ENCODE measurements at places on chromosomes 1 and 21.

DNA sequence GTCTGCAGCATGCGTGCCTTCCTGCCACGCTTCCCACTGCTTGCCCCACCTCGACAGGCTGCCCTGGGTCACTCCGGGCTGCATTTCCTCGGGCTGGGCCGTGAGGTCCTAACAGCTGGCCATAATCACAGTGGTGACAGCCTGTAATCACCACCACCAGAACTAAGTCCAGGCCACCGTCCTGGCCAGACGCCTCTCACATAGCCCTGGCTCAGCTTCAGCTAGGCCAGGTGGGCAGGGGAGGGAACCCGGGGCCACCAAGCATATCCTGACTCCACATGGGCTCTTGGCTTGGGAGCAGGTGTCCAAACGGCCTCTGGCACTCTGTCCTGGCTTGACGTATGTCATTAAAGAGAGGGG lies 229.5 kb downstream of the TRABD2B start:
- no peak for DNase-seq

DNA sequence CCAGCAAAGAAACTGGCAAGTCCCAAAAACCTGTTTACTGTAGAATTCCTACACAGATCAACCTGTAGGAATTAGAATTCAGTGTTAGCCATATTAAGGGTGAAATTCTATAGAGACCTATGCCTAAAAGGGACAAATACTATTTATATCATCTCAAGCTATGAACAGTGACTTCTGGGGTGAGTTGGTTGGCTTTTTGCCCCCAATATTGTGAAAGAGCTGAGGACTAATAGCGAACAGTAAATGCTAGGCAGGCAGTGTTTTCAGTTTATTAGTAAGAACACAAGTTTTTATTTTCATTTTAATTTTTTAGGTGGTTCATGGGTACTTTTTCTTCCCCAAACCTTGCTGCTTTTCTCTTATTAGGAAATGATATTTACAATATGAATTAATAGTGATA lies 15.3 kb downstream of the SLC16A4 start:
- no peak for DNase-seq

- DNase-seq = no peak
These were observed 33.0 kb downstream of the URB1 start for GRCh38 chr21:32359719-32360260.

- DNase-seq = no peak
These were observed 89.5 kb upstream of the RUNX3 start for GRCh38 chr1:25019337-25020172.

GRCh38 chr1:93816970-93817678 lies 61.9 kb downstream of the DNTTIP2 start:
- no peak for DNase-seq

- DNase-seq = no peak
These were observed 7.9 kb downstream of the COX20 start for GRCh38 chr1:244843148-244843978.

DNA sequence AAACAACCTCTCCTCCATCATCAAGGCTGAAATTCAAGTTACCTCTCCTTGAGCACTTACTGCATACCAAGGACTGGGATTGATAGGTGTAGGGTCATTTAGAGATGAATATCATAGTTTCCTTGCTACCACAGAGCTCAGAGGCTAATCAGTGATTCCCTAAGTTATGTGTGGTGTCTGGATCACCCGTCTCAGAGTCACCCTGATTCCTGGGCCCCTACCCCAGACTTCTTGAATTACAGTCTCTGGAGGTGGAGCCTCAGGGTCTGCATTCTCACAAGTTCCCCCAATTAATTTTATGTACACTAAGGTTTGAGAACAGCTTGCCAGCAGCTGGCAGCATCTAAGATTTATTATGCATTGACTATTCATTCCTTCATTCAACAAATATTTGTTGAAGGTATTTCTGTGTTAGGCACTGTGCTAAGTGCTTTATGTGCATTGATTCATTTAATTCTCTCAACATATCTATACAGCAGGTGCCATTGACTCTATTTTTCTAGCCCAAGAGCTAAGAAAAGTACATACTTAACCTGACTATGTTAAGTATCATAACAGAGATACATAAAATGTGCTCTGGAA lies 182.9 kb upstream of the FGGY start:
- no peak for DNase-seq

GRCh38 chr1:99589186-99589636 lies 56.7 kb upstream of the PALMD start:
- no peak for DNase-seq

DNA sequence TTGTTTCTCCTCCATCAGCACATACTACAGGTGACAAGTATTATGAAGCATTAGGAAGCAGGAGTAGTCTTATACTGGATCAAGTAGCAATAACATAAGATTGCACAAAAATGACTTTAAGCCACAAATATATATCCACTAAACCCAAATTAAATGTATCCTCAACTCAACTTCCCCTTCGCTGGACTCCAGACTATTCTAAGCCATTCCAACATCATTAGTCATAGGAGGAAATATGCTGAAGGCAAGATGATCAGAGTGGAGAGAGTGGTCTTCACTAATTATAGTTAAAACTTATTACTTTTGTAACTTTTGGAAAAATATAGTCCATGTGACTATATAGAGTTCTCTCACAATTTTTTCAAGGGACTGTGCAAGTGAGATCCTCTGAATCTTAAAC lies 390.7 kb upstream of the ZP4 start:
- DNase-seq = no peak

- peak; percentile 3 for DNase-seq
These were observed 322 bp downstream of the TFB2M start for GRCh38 chr1:246565751-246566127.

DNA sequence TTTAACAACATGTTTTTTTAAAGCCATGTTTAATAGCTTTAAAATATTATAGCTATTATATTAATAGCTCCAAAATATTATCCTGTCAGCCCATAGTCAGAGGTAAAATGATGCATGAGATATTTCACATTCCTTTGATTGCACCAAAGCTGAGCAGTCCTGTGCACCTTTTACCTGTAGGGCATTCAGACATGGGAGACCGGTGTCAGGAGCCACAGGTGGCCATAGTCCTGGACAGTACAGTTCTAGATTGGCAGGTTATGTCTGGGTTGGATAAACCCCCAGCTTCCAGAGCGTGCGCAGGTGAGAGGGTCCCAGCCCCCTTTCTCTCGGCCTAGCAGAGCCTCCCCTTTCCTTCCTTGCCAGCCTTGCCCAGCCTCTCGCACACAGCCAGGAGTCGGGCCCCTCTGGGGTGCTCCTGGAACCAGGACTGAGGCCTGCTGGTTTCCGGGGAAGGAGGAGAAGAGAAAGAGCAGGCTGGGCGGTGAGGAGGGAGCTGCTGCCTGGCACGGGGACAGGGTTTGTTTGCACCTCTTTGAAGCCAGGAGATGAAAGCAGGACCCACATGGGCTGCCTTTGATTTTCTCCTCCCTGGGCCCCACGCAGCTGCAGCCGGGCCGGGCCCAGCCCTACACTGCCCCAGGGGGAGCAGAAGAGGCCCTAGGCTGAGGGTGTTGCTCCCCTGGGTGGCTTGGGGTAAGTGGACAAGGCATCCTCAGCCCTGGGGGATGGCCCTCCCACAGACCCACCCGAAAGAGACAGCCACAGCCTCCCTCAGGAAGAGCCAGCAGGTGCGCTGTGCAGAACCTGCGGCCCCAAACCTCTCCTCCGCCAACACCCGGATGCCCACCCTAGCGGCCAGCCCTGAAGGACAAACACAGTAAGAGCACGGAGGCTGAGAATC lies 75.2 kb upstream of the TARDBP start:
- DNase-seq = no peak

GRCh38 chr21:32424191-32424535 lies 11.7 kb downstream of the EVA1C start:
- DNase-seq = no peak

- DNase-seq = no peak
These were observed 60.7 kb upstream of the BTG3 start for GRCh38 chr21:17673261-17674020.

DNA sequence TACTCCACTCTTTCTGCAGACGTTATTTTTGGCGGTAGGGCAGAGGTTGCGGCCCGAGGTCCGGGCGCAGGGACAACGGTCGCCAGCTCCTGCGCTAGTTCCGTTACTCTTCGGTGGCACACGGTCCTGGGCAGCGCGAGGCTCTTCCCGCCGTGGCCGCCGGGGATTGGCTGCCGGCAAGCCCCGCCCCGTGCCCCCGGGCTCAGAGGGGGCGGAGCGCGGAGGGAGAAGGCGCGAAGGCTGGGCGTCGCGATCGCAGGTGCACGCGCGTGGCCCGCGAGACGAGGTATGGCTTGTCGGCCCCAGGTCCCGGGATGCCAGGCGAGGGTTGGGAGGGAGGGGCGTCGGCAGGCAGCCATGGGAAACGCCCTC lies 518 bp upstream of the SHE start:
- DNase-seq = no peak

DNA sequence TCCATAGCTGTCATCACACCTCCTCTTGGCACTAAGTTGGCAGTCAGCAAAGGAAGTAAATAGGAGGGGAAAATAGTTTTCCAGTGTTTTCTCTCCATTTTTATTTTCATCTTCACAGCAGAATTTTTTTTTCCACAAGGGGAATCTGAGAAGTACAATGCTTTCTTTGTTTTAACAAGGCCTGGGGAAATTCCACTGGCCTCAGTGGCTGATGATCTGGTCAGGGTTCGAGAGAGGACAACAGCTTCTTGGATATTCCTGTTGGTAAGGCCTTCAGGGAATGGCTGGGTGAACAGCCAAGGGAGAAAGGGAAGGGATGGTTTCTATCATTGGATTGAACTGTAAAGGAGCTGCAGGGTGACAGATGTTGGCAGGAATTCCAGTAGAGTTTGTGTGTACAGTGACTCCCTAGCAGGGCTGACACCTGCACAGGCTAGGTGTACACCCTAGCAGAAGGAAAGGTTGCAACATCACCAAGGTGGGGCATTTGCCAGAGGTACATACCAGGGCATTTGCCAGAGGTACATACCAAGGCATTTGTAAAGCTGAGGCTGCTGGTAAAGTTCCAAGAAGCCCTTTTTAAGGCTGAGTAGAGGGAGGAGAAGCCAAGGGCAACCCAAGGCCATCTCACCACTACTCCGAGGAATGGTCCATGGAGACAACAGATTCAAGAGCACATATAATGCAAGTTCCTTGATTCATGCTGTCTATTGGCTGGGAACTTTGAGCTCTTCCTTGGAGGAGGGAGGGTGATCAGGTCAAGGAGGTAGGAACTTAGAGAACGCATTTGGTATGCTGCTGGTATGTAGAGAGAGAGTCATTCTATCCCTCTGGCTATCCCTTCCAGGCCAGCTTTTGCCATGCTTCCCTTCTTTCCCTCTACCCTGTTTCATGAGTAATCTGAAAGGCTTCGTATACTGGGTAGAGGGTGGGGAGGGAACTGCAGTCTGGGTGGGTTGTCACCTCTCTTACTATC lies 3.1 kb downstream of the GJA5 start:
- DNase-seq = no peak
